ENCODE measurements at places on chromosomes 2 and 18. TPM values are rescaled to one million over a fixed set of nuclear protein-coding genes. Genes with fewer than 3 reads are reported as not detected.

CXCR1 gene
- not detected for total RNA-seq

COLEC12 gene
- not detected for total RNA-seq

GPR35 gene
- total RNA-seq, result not detected

GRCh38 chr2:35522450-35522849 is 833.1 kb upstream of the CRIM1 start:
- DNase-seq, result no peak

- peak; percentile 51 for DNase-seq
Measured at GRCh38 chr18:22639026-22639463, 221.3 kb upstream of the CTAGE1 start.

- DNase-seq, result no peak
Measured at GRCh38 chr2:197124639-197125390, 185.8 kb downstream of the ANKRD44 start.

- DNase-seq, result no peak
Measured at GRCh38 chr2:144322379-144322778, 197.5 kb downstream of the ZEB2 start.

DNA sequence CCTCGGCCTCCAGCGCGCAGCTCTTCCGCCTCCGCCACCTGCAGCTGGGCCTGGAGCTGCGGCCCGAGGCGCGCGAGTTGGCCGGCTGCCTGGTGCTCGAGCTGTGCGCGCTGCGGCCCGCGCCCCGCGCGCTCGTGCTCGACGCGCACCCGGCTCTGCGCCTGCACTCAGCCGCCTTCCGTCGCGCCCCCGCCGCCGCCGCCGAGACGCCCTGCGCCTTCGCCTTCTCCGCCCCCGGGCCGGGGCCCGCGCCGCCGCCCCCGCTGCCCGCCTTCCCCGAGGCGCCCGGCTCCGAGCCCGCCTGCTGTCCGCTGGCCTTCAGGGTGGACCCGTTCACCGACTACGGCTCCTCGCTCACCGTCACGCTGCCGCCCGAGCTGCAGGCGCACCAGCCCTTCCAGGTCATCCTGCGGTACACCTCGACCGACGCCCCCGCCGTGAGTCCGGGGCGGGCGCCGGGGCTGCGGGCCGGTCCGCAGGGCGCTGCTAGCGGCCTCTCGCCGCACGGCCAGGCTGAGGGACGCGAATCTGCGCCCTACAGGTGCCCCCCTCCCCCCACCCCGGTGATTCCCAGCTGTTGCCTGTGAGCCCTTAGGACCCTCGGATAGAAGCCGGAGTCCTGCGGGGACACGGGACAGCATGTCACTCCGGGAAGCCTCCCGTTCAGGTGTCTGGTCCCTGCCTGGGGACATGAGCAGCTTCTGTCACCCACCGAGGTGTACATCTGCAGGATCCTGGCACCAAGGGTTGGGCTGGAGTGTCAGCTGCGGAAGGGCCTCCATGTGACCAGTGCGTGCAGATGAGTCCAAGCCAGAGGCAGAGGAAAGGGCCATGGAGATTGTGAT is 616 bp downstream of the RNPEPL1 start:
- DNase-seq, result peak; percentile 45

DNA sequence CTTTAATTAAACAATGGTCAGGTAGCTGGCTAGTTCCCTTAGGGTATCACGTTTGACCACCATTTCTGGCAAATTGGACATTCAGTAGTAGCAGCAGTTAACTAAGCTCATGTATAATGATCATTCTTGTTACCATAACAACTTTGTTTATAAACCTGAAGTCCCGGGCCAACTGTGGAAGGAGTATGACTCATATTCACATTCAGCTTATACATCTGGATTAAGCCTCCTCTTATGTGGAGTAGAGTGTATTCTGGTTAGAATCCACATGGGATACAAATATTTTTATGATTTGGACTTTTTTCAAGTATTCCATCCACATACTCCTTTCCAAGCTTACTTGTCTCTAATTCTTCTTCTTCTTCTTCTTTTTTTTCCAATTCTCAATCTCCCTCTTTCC is 70.3 kb upstream of the ZSWIM2 start:
- peak; percentile 74 for DNase-seq

GRCh38 chr2:160368988-160369930 is 124.3 kb downstream of the RBMS1 start:
- DNase-seq, result peak; percentile 47

DNA sequence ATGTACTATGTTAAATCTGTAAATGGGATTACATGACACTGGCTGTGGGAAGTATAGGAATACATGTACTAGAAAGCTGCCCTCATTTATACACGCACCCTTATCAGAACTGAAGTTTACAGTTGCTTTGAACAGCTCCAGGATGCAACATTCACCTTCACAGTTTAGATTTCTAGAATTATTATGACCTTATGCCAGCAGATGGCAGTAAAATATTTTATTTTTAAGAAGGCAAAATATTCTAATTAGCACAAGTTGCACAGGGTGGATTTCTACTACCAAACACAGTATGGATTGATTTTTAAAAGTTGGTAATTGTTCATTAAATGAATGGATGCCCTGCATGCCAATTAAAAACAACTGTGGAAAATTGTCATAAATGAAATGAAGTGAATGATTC is 670.4 kb downstream of the KCNJ3 start:
- DNase-seq, result peak; percentile 6

Data from HT1080 (cell line).